ENCODE measurements at places on chromosomes 12 and 14.

DNA sequence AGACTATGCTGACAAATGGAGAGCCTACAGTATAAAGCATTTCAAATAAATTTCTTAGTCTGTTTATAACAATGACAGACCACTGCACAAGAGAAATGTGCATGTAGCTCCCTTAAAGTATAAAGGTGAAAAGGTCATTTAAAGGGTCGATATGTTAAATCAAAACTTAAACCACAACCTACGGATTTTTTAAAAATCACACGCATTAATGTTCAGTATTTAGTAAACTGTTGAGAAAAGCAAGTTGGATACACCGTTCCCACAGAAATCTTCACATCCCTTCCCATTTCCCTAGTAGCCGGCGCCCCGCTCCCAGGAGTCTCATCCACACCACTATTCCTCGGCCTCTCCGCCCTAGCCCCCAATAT lies 614 bp downstream of the FKBP3 start:
- DNase-seq = no peak

- no peak for DNase-seq
These were observed 768 bp downstream of the PTPN11 start for GRCh38 chr12:112419297-112420133.

DNA sequence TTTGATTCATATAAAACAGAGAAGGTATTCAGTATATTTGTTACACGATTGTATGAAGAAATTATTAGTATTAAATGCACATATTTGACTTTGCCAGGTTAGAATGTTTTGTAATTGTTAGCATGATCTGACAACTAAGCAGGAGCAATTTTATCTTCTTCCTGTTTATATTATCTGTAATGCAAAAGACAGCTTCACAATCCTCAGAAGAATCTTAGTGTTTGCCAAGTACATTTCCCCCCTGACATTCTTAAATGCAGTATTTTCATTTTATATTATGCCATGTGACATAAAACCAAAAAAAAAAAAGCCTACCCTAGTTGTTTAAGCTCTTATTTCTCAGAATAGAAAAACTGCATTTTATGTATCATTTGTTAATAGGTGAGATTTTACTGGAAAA lies 469.4 kb downstream of the FOXG1 start:
- no peak for DNase-seq

DNA sequence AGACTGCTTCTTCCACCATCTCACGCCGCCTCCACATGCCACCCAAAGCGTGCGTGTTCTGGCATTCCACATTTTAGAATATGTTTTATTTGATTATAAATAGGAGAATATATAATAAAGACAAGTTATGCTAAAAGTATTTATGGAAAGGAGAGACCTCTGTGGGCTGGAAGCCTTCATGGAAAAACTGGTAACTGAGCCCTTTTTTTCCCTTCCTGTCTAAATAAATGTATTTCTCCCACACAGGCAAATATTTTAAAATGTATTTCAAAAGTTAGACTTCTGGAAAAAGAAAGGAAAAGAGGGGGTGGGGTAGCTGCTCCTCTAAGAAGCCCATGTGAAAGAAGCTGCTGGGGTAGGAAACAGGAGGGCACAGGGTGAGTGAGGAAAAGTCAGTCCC lies 16.1 kb upstream of the NR4A1 start:
- no peak for DNase-seq

DNA sequence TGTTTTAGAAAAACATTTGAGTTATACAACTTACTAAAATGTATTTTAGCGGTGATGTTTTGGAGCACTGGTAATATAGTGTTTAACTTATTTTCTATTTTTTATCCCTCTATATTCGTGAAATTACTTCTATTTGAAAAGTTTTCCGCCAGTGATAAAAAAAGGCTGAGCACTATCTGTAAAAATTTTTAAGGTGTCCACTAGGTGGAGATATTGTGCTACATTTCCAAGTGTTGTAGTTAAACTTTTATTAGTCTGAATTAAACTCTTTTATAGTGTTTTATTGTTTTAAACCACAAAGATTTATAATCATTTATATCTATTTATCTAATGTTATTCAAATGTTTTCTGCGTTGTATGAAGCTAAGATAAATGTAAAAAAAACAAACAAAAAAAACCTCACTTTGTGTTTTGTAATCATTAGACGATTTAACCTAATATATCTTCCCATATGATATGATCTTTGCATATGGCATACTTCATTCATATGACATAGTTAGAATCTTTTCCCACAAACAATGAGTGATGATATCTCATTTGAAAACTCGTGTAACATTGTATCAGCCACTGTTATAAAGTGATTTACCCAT lies 11.8 kb downstream of the ALG10B start:
- peak; percentile 25 for DNase-seq

DNA sequence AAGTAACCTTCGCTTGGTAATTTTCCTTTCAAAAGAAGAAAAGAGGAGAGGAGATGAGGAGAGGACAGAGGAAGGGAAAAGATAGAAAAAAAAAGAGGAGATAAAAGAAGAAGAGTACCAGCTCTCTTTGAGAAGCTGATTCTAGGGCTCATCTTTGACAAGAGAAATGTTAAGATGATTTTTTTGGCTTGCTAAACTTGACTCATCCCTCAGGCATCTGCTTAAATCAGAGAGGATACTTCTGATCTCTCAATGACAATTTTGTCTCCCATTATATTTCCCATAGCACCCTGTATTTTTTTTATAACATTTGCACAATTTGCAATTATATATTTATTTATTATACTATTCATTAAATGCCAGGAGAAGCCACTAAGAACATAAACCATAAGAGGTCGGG lies 17.1 kb downstream of the SYT1 start:
- no peak for DNase-seq

DNA sequence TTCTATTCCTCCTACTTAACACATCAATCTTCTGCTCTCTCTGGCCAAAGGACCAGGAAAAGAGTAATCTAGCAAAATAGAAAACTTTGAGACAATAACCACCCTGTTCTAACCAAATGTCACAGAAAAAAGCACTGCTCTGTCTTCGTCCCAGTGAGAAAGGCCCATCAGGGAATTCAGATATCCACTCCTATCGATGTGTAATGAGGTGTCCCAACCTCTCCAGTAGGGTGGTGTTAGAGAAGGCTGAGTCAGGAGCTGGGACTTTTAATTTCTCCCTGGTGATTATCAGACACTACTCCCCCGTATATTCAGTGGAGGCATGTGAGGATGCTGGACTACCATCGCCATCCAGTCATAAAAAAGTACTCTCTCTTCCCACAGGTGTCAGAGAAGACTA lies 130.3 kb downstream of the TMTC3 start:
- no peak for DNase-seq

DNA sequence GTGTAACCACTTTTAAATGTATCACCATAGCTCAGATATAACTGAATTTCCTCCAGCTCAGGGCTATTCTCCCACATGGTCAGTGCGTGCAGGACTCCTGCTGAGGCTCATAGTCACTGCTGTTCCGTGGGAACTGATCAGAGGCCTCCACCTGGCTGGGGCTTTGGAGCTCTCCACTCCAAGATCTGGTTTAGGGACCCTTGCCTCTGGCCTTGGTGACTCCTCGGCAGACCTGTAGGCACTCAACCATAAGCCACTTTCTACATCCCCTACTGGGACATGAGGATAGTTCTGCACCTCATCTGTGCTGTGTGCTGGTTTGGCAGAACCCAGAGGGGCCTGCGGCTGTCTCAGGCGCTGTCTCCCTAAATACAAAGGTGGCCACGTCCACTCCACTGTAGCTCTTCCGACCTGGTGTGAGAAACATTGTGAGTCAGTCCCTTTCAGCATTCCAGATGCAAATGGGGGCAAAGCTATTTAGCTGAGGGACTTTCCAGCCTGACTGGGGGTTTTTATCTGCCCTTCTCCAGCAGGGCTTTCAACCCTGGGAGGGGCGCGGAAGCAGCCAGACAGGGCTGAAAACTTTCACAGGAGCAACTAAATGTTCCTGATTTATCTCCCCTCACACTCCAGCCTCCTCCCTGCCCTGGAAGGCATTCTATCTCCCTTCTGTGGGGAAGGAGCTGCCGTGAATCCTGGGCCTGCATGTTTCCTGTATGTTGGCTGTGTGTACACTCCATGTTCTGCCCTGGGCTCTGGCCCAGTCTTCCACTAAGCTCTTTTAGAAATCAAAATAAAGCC lies 218.3 kb upstream of the DAAM1 start:
- DNase-seq = no peak

- no peak for DNase-seq
These were observed 29.7 kb upstream of the CEBPE start for GRCh38 chr14:23148591-23149249.

GRCh38 chr14:106792543-106792942 lies 1266.2 kb downstream of the TMEM121 start:
- no peak for DNase-seq

GRCh38 chr12:84822525-84822924 lies 90.1 kb downstream of the SLC6A15 start:
- DNase-seq = no peak

DNA sequence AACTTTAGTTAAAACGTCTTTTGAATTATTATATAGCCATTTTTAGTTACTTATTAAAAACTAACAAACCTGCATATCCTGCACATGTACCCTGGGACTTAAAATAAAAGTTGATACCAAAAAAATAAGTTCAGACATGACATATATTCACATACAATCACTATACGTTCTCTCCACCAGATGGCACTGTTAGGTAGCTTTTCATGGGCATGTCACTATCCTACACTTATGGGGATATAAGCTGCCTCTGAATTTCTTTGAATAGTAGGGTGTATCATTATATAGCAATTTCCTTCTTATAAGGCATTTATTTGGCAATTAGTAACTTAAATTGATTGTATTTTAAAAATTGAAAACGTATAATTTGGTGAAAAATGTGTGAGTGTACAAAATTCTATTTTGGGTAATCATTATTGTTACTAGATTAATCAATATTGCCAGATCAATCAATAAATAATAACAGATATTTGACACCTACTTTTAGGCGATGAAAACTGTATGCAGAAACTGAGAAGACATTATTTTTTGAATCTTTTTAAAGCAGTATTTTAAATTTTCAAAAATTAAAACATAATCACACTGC lies 31.8 kb upstream of the OR10A7 start:
- peak; percentile 62 for DNase-seq

- no peak for DNase-seq
These were observed 313.1 kb upstream of the GARIN6 start for GRCh38 chr12:99334285-99335056.

DNA sequence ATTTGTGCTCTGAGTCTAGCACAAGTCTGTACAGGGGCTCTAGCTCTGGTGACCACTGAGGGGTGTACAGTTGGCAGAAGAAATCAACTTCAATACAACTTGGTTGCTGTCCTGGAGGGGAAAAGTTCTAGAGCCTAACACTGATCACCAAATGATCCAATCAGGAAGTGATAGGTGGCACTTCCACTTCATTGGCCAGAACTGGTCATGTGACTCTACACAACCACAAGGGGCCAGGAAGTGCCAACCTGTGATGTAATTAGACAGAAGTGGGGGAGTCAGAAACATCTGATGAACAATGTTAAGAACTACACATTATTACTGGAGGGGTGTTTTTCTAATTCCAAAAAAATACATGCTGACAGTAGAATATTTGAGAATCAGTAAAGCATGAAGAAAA lies 401.6 kb downstream of the VRK1 start:
- no peak for DNase-seq

- no peak for DNase-seq
These were observed 702 bp downstream of the FAM222A start for GRCh38 chr12:109714141-109714912.

- DNase-seq = no peak
These were observed 349 bp downstream of the CDC42BPB start for GRCh38 chr14:103057028-103057371.

- peak; percentile 5 for DNase-seq
These were observed 28.1 kb downstream of the TRPV4 start for GRCh38 chr12:109804820-109805761.

DNA sequence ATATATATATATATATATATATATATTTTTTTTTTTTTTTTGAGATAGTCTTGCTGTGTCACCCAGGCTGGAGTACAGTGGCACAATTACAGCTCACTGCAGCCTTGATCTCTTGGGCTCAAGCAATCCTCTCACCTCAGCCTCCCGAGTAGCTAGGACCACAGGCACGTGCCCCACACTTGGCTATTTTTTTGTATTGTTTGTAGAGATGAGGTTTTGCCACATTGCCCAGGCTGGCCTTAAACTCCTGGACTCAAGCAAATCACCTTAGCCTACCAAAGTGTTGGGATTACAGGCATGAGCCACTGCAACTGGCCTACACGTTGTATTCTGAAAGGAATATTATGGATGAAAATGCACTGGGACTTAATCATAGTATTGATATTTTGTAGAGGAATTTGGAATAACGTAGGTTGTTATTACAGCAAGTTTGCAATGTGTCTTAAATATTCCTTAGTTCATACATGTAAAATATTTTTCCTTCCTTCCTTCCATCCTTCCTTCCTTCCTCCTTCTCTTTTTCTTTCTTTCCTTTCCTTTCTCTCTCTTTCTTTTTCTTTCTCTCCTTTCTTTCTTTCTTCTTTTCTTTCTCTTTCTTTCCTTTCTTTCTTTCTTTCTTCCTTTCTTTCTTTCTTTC lies 862 bp downstream of the KLRB1 start:
- no peak for DNase-seq

GRCh38 chr12:98037401-98038140 lies 477.8 kb upstream of the TMPO start:
- DNase-seq = no peak

- DNase-seq = no peak
These were observed 50.8 kb upstream of the ZFP36L1 start for GRCh38 chr14:68843471-68844209.

All from glomerular endothelial cell (primary cell).